ENCODE measurements at places on chromosomes 2 and 18.

DNA sequence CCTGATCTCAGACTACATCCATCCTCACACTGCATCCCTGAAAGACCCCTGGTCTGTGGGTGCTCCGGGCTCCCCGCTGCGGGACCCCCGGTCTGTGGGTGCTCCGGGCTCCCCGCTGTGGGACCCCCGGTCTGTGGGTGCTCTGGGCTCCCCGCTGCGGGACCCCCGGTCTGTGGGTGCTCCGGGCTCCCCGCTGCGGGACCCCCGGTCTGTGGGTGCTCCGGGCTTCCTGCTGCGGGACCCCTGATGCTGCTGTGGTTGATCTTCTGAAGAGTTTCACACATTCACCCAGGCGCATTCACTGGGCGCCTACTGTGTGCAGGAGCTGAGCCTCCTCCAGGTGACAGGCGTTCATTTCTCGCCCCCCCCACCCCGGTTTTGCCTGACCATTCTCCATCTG, 162.7 kb upstream of the SALL3 start:
- DNase-seq = no peak

DNA sequence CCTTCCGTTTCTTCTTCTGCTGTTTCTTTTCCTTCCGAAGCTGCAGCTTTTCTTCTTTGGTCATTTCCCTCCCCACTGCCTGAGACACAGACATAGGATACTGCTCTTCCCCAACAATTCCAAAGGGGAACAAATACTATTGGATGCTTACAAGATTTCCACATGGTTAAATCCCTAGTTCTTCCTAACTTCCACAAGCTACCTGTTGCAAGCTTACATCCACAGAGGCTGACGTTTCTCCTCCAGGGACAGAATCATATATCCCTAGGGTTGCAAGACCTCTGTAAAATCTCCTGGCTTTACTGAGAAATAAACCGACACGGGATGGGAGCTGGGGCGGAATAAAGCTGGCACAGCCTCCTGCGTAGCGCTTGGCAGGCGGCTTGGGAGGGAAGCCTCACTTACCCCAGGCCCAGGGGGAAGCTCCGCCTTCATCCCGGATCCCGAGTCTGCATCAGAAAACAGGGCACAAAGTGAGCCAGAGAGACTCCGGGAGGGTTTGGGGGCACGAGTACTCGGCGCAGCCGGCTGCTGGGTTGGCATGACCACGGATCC, 590 bp downstream of the EIF2B4 start:
- DNase-seq = no peak

- no peak for DNase-seq
These were observed 3.6 kb upstream of the DLX2 start for GRCh38 chr2:172106108-172106961.

DNA sequence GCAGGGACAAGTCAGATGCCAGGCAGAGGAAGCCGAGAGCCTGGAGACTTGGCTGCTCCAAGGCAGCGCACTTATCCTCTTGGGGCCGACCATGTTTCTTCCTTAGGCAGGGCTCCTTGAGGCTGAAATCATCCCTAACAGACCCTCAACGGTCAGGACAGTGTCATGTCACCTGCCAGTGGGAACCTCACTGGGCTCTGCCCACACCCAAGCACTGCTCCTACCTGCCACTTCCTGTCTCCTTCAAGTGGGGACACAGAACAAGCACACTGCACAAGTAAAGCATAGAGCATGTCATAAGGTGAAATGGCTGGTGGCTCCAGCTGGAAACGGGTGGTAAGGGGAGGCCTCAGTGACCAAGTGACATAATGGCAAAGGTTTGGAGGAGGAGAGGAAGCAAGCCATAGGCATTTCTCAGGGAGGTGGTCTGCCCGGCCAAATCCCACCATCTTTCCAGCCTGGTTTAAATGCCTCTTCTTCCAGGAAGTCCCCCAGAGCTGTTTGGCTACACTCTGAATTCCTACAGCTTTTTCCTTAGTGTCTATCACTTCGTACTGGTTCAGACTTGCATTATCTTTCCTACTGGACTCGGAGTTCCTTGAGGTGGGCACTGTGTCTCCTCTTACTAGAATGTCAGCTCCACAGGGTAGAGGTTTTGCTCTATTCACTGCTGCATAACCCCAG, 7.3 kb upstream of the ATOH8 start:
- DNase-seq = no peak

- no peak for DNase-seq
These were observed 416.1 kb downstream of the LPIN1 start for GRCh38 chr2:12162269-12163247.

DNA sequence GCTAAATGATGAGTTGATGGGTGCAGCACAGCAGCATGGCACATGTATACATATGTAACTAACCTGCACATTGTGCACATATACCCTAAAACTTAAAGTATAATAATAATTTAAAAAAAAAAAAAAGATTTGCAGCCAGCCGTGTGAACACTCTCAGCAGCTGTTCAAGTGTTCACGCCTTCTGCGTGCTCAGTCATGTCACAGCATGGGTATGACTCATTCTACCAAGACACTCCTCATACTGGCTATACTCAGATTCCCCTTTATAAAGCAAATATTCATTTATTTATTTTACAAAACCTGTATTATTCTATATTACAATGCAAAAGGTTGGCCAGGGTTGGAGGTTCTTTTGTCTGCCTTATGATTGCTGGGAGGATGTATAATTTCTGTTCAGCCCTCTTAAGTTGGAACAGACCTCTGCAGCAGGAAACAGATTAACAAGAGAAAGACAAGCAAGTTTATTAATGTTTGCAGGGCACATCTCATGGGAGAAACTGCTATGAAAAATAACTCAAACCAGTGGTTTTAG, 1230.6 kb upstream of the CHAC2 start:
- no peak for DNase-seq
